ENCODE measurements at places on chromosomes 16 and 17.

DNA sequence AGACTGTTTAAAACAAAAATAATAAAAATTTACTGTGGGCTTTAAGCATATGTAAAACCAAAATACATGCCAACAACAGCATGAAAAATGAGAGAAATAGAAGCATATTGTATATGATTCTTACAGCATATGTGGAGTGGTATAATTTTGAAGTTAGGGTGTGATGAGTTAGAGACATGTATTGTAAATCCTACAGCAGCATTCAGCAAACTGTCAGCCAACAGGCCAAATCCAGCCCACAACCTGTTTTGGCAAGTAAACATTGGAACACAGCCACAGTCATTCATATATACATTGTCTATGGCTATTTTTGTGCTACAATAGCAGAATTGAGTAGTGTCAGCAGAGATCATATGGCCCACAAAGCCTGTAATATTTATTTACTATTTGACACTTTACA, 42.3 kb downstream of the ZNF18 start:
- no peak for DNase-seq

DNA sequence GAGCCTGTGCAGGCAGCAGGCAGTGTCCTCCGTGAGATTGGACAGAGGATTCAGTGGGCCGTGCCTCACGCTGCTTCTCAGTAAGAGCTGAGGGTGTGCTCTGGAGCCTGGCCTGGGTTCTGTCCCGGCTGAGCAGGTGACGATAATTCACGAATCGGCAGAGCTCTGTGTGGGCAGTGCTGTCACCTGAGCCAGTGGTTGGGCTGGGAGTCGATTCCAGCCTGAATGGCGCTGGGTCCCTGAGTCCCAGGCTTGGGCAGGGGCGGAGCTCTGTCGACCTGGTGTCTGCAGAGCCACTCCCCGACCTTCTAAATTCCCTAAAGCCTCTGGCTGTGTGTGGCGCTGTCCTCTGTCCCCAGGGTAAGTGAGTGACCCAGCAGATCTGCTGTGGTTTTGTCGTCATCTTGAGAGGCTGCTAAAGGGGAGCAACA, 8.4 kb downstream of the ACSF3 start:
- DNase-seq: no peak

- no peak for DNase-seq
Observed at GRCh38 chr16:10242097-10242496, 59.9 kb upstream of the GRIN2A start.

DNA sequence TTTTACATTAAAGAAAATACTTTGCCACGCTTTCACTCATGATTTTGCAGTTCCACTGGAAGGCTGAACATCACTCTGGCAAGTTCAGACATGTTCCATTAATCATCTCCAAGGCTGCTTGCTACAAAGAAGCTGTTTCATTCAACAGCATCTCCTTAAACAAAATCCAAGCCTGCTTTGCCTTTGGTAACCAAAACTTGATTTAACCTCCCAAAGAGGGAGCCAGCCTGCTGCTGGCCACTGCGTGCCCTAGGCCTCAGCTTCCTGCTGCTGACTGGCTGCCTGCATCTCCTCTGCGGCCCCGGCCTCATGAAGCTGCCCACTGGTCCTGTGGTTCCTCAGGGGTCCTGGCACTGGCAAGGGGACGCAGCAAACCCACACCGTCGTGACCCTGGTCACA, 31.8 kb downstream of the ANKRD11 start:
- DNase-seq: no peak

DNA sequence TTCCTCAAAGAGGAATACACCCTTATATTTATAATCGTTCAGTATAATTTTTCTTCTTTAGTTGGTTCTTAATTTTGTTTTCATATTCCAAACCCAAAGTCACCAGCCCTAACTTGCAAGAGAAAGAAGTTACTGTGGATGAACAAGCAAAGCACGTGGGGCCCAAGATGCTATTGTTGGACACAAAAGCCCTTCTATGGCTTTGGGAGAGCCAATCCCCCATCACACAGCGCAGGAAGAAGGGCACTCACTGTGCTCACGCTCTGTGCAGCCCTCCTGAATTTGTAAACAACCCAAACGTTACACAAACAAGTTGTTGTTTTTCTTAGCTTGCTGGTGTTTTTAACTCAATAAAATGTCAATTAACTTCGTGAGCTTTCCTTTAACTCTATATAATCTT, 22.5 kb downstream of the SPPL2C start:
- no peak for DNase-seq

- DNase-seq: peak; percentile 66
Observed at GRCh38 chr17:7838090-7839075, 4.4 kb downstream of the KDM6B start.

DNA sequence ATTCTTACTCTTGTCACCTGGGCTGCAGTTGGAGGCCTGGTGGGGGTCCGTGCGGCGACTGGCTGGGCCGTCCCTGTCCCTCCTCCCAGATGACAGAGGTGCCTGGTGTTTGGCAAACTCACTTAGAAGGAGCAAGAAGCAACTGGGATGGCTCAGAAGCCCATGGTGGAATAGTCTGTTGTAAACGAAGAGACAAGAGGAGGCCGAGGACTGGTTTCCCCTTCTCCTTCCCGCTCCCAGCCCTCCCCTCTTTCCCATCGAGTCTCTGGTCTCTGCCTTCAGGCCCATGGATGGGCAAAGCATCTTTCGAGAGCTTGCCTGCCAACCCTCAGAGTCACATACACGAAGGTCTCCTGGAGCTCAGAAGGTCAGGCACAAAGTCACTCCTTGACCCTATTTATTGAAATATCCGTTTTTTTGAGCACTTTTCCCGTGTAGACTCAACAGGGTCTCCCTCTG, 364.4 kb downstream of the SEC14L1 start:
- no peak for DNase-seq

DNA sequence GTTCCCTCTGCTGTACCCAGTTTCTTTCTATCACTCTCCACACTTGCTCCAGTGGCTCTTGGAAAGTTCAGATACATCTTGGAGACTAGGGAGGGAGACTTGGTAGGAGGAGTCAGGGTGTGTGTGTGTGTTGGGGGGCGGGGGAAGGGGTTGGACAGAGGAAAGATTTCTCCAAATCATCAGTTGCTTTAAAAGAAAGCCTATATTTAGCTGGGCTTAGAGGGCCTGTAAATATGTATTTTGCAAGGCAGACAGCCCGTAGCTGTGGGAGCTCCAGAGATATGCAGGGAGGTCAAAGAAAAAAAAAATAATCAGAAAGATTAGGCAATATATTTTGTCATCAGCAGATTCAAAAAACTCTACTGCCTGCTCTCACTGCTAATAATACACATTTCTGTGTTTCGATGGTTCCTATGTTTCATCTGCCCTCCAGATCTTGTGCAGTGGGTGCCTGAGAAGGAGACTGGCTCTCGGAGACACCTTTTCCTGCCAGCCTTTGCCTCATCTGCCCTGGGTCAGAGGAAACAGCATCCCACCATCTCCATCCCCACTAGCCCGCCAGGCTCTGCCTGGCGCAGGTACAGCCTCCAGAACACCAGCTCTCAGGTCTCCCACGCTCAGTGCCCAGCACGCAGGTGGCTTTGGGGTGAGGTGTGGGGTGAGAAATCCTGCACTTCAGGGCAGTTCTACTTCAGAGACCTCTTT, 4.8 kb upstream of the PPP1R9B start:
- DNase-seq: peak; percentile 79

DNA sequence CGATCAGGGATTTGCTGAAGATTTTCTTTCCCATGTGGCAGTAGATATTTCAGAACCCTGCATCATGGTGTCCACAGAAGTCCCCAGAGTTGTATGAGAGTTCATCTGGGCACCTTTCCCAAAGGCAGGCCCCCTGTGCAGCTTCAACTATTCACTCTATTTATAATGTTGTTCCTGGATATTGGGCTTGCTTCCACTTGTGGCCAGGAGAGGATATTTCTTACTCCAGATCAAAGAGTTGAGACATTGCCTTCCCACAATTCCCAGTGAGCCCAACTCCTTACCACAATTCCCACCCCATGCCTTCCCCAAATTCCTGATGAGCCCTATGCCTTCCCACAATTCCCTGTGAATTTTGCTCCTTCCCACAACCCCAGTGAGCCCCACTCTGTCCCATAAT, 206.9 kb downstream of the WWOX start:
- no peak for DNase-seq

DNA sequence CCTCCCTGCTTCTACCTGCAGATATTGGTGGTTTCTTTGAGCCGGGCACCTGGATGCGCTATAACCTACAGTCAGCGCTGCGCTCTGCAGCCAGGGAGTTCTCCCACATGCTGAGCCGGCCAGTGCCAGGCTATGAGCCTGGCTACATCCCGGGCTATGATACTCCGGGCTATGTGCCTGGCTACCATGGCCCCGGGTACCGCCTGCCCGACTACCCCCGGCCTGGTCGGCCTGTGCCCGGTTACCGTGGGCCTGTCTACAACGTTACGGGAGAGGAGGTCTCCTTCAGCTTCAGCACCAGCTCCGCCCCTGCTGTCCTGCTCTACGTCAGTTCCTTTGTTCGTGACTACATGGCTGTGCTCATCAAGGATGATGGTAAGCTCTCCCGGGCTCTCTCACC, 13.2 kb downstream of the CNTNAP1 start:
- DNase-seq: no peak

GRCh38 chr17:8488901-8489300, 53.2 kb downstream of the NDEL1 start:
- DNase-seq: peak; percentile 47

DNA sequence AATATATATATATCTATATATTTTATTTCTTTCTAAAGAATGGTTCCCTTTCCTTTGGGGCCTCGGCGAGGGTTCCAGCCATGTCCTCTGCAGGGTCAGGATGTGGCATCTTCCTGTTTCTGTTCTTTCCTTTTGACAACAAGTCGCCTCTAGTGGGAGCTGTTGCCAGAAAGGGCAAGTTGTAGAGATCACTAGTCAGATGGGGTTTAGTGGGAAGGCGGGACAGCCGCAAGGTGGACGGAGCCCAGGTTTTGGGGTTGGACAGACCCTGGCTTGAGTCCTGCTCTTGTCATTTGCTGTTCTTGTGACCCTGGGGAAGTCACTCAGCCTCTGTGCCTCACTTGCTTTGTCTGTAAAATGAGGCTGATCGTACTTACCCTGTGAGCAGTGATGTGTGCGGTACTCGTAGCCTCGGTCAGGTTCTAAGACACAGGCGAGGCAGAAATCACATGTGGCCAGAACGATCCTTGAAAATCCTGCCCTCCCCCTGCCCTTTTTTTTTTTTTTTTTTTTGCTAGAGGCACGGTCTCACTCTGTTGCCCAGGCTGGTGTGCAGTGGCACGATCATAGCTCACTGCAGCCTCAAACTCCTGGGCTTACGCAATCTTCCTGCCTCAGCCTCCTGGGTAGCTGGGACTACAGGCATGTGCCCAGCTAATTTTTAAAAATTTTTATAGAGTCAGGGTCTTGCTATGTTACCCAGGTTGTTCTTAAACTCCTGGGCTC, 80.1 kb downstream of the ABCC6 start:
- no peak for DNase-seq

GRCh38 chr17:21452377-21453143, 76.4 kb downstream of the KCNJ12 start:
- peak; percentile 81 for DNase-seq

GRCh38 chr16:4212934-4213296, 29.0 kb downstream of the SRL start:
- no peak for DNase-seq

DNA sequence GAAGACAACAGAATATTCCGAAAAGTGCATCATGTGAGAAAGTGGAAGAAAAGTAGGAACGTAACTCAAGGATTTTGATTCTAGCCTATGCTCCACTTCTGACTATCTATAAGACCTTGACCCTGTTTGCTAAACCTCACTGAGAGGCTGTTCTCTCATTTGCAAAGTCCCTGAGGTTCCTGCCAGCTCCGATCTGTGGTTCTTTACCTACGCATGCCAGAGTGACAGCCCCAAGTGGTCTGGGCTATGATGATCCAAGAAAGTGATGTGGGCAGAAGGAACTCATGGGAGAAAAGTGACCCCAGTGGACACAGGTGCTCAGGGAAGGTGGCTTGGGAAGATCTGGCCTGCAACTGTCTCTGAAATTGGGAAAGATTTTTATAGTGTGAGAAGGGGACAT, 301.1 kb upstream of the CDH11 start:
- DNase-seq: no peak

DNA sequence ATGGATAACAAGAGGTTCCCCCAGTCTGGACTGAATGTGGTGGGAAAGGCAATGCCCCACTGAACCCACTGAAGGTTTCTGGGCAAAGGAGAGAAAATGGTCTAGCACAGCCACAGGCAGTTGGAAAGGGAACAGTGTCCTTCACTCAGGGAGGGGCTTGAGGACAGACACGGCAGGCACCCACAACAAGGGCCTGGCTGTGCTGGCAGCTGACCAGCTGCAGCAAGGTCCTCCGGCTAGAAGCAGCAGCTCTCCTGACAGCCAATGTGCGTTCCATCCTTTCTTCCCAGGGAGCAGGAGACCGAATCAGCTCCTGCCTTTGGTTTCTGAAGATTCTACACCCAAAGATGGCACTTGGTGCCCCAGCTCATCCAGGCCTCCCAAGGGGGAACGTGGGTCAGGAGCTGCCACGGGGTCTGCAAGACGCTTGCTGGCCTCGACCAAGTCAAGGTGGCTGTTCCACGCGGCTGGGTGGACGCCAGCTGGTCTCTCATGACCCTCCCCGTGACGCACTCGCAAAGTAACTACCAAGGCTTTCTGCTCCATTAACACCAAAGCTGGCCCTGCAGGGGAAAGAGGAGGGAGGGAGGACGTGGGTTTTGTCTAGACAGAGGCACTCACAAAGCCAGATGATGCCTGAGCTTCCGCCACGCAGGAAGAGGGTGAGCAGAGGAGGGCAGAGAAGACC, 11.1 kb downstream of the ABR start:
- no peak for DNase-seq

DNA sequence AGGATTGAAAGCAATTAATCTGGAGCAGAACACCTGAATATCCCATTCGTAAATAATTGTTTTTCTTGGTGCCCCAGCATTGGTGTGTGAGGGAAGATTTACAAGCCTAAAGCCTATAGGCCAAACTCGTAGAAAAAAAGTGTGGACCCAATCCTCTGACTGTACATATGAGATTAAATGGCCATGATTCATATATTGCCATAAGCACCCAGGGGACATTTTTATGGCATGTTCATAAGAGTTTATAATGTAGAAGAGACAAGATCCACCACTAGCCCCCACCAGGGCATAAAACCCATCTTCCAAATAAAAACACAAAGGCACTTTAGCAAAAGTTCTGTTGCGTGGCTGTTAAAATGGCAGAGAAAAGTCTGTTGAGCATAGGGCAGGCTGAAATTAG, 15.5 kb upstream of the SALL1 start:
- no peak for DNase-seq

- no peak for DNase-seq
Observed at GRCh38 chr16:57424583-57424982, 20.0 kb downstream of the CCL17 start.

DNA sequence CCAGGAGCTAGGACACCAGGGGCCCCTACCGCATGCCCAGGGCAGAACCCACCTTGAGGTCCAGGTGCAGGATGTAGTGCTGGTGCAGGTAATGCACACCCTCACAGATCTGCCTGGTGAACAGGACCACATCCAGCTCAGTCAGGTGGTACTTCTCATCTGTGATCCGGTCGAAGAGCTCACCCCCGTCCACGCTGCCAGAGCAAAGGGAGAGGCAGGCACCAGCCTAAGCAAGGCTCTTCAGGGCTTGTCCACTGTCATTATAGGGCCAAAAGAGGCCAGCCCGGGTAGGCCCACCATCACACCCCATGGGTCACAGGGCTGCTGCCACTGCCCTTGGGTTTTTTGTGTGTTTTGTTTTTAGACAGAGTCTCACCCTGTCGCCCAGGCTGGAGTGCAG, 21.0 kb downstream of the MYLK3 start:
- no peak for DNase-seq
